ENCODE measurements at places on chromosomes 12 and 14. TPM values are rescaled to one million over a fixed set of nuclear protein-coding genes. Genes with fewer than 3 reads are reported as not detected.

Gene OR4K14
- total RNA-seq = not detected

Gene MANSC1
- 4.6 TPM for total RNA-seq

Gene HHIPL1
- total RNA-seq = 0.20 TPM

Gene AICDA
- total RNA-seq = 0.15 TPM

Gene FLRT2
- total RNA-seq = 3.0 TPM

Gene AMIGO2
- total RNA-seq = 91.4 TPM

Gene TBX3
- 53.3 TPM for total RNA-seq

All from A549 treated with Hydrocortisone at 1 μM for 4 hours (cell line).